ENCODE measurements at places on chromosomes 6 and 20.

DNA sequence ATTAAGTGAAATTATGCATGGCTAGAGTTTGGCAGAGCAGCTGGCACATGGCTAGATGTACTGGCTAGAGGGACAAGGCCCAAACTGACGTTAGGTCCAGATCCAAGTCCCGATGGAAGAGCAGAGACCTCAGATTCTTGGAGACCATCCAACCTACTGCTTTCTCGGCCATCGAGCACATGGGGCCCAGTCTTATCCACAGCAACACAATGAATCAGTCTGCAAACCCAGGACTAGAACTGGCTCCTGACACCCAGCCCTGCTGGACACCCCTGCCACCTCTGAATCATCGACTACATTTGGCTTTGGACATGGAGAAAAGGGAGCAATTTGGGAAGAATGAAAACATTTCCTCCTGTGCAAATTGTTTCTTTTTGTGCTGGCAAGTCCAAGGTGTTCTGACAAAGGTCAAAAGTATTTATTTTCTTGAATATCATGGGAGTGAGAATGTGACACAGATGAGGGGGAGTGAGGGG lies 23.9 kb upstream of the YWHAB start:
- DNase-seq: peak; percentile 81

- no peak for DNase-seq
Measured at GRCh38 chr20:49762940-49763766, 49.5 kb upstream of the B4GALT5 start.

- peak; percentile 41 for DNase-seq
Measured at GRCh38 chr6:26215585-26216358, 128.5 kb downstream of the HFE start.

DNA sequence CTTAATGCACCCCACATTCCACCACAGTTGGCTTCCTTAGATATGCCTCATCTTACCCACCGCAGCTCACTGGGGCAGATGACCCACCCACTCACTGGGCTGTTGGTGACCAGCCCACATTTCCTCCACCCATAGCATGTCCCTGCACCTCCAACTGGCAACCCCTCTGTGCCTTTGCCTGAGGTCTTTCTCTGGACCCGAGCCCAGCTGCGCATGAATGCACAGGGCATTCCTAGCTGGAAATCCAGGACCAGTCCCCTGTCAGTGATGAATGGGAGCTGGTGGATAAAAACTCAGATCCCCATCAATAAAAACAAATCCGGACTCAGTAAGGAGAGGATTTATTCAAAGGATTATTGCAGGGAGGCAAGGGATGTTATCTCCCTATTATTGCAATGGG lies 75.0 kb downstream of the ISM1 start:
- DNase-seq: no peak

DNA sequence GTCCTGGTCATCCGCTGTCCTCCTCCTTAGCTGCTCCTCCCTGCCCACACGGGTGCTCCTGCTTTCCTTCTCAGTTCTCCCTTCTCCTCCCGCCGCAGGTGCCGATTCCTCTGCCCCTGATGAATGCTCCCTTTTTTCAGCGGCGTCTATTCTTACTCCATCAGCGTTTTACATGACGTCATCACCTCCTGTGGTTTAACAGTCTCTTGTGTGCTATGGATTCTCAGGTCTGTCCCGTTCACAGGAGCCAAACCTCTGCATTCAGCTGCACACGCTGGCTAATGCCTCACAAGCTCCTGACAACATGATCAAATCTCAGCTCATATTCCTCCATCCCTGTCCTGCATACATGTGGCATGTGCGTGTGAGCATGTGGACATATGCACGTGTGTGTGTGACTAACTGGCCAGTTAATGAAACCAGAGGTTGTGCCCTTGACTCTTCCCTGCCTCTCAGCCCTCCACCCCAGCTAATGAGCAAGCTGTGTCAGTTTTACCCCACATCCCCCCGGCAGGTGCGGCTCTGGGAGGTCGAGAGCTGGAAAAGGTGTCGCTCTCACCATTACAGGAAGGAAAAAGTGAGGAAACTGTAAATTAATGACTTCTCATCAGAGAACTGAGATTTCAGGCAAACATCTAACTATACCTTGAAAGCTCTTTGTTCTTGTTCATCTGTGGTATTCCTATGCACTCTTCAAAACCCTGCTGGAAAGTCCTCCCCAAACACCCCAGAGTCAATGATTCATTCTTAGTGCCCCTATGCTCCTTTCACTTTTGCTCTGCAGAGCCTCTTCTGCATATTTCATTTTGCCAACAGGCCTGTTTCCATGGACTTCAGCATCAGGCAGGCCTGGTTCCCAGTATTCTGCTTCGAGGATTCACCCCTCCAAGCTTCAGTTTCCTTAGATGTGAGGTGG lies 163.1 kb downstream of the TTLL2 start:
- DNase-seq: peak; percentile 25

DNA sequence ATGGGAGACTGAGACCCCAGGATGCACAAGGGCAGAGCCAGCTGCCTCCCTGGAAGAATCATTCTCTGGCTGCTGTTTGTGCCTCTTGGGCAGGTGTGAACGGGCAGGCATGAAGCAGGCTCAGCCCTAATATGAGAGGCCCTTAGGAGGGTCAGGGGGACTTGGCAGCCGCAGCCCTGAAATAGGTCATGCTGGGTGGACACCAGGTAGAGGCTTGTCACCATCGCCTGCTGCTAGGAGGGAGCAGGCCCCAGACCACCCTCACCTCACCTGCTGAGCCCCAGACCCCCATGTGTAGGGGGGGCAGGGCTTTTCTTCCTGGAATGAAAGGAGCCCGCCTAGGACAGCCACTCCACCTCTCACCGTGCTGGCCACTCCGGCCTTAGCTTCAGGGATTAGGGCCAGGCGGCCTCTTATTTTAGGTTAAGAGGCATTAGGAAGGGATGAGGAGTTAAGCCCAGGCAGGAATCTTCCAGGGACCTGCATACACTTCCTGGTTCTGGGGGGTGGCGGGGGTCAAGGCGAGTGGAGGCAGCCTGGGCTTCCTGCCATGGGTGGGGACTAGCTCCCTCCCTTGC lies 92.4 kb downstream of the ASXL1 start:
- no peak for DNase-seq

Data from astrocyte of the hippocampus (primary cell).